ENCODE measurements at places on chromosomes 12 and 14. TPM values are rescaled to one million over a fixed set of nuclear protein-coding genes. Genes with fewer than 3 reads are reported as not detected.

Gene DIP2B
- 15.8 TPM for total RNA-seq

Gene CD27
- not detected for total RNA-seq

Gene GPATCH2L
- 61.7 TPM for total RNA-seq

Gene ACVRL1
- 37.1 TPM for total RNA-seq

Gene ARHGAP9
- total RNA-seq, result not detected

Gene DHH
- total RNA-seq, result not detected

Gene MMP19
- total RNA-seq, result 3.4 TPM

Gene VWF
- total RNA-seq, result 76.1 TPM

Gene DPF3
- total RNA-seq, result 4.0 TPM

Gene HCAR1
- 0.26 TPM for total RNA-seq
